ENCODE measurements at places on chromosomes 1 and 21.

- DNase-seq: no peak
Observed at GRCh38 chr21:39645331-39645730, 32.6 kb downstream of the B3GALT5 start.

DNA sequence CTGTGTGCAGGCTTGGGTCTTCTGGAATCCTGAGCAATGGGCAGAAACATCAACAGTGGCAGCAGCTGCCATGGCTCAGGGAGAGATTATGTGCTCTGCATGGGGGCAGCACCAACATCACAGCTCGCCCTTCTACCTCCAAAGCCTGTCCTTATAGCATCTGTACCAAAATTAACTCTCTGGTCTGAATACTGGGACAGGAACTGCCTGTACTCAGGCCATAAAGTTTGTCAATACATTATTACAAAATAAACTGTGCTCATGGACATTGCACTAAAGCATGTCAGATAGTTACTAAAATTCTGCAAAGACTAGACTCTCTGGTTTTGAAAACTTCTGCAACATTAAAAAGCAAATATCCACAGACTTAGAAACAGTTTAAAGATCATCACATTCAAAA lies 91.6 kb downstream of the ZC3H11B start:
- DNase-seq: no peak

DNA sequence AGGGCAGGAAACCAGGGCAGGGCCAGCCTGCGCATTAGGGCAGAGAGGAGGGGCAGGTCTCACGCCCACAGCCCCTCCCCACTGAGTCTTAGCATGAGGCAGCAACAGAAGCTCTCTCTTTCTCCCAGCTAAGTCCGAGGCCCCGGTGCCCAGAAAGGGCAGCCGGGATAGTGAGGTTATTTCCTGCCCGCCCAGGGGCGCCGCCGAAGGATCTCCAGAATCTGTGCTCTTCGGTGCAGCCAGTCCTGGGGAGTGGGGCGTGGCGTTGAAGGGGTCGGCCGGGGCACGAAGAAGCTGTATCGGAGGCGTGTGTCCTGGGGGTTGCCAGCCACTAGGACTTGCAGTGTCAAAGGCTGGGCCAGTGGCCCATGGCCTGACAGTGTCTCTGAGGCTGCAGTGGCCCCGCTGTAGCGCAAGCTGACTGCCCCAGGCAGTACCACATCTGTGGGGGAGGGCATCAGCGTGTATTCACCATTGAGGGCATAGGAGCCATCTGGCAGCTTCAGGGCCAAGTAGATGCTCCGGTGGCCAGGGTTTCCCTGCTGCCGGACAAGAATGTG lies 7.8 kb downstream of the ADAMTS4 start:
- no peak for DNase-seq

- DNase-seq: no peak
Observed at GRCh38 chr1:116677474-116678062, 10.0 kb upstream of the IGSF3 start.

GRCh38 chr1:107963008-107963407 lies 2.0 kb downstream of the VAV3 start:
- DNase-seq: no peak

DNA sequence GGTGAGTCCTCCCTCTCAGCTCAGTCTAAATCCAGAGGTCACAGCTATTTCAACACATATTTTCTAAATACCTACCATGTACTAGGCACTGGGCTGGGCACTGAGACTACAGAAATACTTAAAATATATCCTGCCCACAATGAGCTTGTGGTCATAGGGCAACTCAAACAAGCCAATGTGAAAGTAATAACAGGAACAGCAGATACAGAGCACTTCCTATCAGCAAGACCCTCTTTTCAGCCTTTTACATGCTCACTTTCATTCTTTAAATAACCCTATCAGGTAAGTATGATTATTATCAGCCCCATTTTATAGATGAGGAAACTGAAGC lies 71.9 kb downstream of the CD34 start:
- no peak for DNase-seq

DNA sequence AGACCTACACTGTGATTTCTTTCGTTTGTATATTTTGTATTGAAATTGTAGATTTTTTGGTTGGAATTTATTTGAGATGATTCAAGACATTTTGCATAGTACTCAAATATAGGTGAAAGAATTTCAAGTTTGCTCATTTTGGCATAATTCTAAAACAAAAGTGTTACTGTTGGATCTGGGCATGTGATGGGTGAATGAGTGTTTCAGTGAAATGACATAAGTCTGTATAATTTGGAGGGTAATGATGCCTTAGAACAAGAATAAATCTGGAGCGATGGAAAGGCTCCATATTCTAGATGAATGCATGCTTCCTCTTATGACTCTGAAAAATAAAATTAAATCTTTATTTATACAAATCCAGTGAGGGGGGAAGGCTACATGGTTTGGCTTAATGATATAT lies 41.0 kb downstream of the NFIA start:
- DNase-seq: no peak

DNA sequence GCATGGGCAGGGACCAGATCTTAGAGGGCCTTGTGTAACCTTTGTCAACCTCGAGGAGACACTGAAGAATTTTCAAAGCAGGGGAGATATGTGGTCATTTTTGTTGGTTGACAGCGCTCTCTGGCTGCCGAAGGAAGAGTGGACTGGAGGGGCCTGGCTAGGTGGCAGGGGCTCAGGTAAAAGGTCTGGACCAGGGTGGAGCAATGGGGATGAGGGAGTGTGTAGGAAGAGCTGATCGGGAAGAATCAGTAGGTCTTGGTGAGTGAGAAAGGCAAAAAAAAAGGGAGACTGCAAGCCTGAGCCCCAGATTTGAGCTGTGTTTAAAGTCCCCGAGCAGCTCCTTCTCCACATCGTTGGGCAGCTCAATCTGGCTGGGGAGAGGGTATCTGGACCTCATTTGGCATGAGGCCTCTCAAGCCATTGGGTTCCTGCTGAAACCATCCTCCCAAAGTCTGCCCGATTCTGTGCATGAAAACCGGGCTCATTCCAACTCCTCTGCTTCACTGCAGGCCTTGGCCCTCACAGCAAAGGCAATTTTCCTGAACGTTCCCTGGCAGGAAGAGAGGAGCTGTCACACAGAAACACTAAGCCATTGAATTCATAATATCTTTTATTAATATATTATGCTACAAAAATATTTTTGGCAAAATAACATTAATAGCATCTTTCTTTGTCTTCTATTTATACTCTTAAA lies 237.1 kb downstream of the TRABD2B start:
- DNase-seq: no peak

DNA sequence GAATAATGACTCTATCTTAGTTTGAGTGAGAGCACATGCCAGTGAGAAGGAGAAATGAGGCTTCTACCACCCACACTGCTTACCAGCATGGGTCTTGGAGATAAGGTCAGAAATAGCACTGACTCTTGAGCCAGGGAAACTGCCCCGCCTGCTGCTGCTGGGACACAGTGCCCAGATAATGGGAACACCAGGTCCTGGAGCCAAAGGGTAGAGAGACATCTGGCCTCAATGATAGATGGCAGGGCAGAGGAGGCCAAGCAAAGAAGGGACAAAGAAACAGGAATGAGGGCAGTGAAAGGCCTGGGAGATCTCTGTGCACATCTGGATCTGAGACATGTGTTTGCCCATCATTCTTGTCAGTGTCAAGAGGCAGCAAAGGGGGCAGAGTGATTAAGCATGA lies 97.4 kb downstream of the MIS18A start:
- DNase-seq: no peak

- DNase-seq: no peak
Observed at GRCh38 chr1:157403608-157404007, 148.7 kb downstream of the FCRL5 start.

All from fibroblast of upper back skin (primary cell).